ENCODE measurements at places on chromosomes 2 and 18.

- no peak for DNase-seq
Observed at GRCh38 chr2:30789670-30790210, 17.5 kb downstream of the CAPN13 start.

GRCh38 chr2:163558251-163559021 is 177.4 kb downstream of the FIGN start:
- DNase-seq, result no peak

DNA sequence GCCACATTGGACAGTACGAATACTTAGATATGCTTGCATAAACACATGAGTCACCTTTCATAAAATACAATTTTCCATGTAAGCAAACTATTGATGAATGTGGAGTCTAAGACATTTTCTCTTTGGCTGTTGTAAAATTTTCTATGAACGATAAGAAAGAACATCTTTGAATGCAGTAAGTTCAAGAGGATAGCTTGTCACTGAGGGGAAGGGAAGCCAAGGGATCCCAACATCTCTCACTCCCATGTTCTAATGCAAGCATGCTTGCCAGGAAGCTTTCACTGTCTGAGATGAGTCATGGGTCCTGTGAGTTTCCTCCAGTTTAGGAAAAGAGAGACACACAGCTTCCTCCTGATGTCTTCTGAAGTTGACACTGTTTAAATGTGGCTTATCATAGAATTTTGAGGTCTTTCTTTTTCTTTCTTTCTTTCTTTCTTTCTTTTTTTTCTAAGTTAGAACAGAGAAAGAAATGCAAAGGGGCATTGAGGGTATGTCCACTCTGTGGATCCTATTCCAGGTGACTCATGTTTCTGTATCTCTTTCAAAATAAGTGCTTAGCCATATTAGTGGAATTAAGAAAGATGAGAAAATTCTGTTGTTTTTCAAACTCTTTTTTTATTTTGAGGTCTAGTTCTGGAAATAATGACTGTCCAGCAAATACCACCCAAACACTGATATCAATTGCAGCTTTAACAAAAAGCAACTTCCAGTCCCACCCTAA is 146.6 kb downstream of the RDH14 start:
- no peak for DNase-seq

GRCh38 chr2:11923935-11924334 is 177.5 kb downstream of the LPIN1 start:
- no peak for DNase-seq
